ENCODE measurements at places on chromosomes 2 and 18.

DNA sequence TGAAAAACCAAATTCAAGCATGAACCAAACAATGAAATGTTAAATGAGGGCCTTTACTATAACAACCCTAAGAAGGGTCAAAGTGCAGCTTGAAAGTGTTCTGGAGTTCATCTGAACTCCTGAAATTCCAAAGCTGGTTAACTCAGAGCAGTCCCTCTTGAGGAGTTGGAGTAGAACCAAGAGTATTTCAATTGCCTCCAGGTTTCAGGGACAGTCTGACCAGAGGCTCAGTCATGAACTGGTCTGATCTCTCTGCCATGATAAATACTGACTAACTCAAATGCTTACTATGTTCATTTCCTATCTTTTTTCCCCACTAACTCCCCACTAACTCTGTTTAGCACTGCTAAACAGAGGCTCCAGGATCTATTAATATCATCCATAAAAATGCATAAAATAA, 2.7 kb downstream of the STARD7 start:
- DNase-seq: no peak

GRCh38 chr2:119483395-119483753, 40.9 kb downstream of the SCTR start:
- no peak for DNase-seq

DNA sequence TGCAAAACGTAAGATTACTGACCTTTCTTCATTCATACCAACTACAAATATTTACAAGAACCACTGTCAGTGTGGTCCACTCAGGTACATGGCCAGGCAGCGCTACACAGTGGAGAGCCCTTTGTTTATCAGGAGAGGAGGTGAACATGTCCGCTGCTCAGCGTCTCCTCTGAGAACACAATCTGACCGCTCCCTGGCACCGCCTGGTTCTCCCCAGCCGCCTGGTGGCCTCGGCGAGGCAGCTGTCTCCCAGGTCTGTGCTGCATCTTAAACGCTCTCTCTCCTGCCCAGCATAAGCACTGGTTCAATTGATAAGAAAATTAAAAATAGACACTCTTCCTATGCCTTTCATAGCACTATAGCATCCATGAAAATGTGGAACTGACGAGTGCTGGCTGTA, 146.8 kb upstream of the PXDN start:
- DNase-seq: no peak

DNA sequence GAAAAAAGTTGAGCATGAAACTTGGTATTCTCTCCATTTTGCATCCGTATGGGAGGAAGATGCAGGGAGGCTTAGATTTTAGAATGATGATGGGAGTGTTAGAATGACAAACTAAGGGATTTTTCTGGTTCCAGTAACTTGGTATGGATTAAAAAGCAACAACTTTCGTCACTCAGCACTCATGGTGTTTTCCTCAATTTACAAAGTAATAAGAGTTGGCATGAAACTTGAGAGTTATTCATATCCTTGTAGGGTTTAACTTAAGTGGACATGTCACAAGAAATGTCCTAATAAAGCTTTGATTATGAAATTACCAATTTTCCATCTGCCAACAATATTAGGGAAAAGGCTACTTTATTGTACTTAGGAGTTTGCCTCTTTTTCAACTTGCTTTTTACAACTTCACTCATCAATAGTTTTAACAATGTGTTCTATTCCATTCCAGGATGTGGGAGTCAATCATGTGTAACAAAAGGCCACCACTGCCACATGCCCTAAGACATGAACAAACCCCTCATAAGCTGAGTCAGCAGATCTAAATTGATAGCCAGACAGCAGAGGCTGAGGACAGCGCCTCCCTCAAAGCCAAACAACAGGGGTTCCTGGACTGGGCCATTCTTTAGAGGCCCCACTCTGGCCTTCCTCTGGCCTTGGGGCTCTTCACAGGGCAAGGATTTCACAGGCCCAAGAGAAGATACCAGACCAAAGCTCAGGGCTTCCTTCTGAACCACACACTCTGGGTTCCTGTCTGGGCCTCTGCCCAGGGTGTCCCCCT, 265.8 kb downstream of the TNS1 start:
- no peak for DNase-seq

DNA sequence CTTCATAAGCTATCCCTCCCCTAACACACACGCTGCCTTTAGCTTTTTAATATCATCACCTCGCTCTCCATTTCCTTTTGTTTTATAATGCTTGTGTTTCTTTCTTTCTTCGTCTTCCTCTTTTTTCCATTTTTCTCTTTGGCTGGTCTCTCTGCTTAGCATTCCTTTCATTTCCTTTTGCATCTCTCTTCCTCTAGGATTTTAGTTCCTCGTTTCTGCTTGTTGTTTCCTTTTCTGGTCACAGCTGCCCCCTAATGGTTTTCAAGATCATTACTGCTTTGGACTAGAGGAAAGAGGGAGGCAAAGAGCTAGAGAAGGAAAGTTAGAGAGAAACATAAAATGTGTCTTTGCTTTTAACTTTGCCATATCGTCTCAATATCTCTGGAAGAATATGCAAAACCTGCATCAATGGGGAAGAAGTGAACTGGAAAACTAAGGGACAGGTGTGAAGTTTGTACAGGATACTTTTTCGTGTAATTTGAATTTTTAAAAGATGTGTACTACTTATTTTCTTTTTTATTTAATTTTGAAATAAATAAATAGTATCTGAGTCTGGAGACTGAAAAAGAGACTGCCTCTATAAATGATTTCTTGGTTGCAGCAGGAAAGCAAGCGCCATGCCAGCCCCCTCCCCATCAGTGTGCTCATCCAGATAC, 6.3 kb upstream of the NRP2 start:
- no peak for DNase-seq

DNA sequence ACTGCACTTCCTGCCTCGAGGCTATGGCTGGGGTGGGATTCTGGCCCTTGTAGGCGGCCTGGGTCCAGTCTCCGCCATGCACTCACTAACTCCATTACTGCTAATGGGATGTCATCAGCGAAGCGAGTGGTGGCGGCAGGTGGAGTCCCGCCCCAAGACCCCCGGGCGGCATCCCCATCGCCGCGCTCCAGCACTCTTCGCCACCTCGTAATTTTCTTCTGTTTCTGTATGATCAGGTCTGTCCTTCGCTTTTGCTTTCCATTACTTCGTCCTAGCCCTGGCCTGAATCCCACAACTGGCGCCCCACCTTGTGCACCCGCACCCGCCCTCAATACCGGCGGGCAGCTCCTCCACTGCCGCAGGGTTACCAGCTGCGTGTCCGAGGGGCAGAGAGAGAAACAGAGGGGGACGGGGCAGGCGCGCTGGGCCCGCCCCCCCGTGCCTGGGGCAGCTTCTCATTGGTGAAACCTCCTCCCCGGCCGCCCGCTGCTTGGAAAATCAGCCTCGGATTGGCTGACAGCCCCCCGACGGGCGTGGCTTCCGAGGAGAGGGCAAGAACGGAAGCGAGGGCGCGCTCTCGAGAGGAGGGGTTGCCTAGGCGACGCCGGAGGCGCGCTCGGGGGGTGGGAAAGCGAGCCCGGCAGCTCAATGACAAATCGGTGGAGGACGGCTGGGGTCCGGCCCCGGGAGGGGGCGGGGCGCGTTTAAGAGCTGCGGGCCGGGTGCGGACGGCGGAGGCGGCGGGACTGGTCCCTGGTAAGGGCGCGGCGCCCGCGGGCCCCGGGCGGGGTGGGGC, at the start of gene RALB:
Gene RALB, plus strand, starts transcription at position 628 of the 796 bp plus-strand sequence. CDS start 25,813 bp downstream, outside the sequence.
- peak; percentile 99 for DNase-seq

DNA sequence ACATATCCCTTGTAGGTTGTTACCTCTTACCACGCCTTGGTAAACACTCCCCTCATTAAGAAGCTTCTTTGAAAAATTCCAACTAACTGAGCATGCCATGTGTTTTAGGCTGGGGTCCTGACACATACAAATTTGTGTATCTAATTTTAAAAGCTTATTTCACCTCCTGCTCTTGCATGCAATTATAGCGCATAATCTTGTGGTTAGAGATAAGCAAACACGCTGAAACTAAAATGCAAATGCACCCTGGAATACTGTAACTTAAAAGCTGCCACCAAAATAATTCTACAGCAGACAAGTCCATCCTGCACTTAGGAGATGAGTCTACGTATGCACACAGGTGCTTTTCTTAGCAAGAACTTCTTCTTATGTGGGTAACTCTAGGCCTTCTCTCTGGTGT, 990.2 kb downstream of the TSN start:
- DNase-seq: no peak

- no peak for DNase-seq
Observed at GRCh38 chr2:55087936-55088335, 37.7 kb upstream of the RTN4 start.

- DNase-seq: no peak
Observed at GRCh38 chr2:127614246-127614645, 31.7 kb upstream of the GPR17 start.

- peak; percentile 66 for DNase-seq
Observed at GRCh38 chr2:150625303-150625702, 137.8 kb upstream of the RND3 start.

DNA sequence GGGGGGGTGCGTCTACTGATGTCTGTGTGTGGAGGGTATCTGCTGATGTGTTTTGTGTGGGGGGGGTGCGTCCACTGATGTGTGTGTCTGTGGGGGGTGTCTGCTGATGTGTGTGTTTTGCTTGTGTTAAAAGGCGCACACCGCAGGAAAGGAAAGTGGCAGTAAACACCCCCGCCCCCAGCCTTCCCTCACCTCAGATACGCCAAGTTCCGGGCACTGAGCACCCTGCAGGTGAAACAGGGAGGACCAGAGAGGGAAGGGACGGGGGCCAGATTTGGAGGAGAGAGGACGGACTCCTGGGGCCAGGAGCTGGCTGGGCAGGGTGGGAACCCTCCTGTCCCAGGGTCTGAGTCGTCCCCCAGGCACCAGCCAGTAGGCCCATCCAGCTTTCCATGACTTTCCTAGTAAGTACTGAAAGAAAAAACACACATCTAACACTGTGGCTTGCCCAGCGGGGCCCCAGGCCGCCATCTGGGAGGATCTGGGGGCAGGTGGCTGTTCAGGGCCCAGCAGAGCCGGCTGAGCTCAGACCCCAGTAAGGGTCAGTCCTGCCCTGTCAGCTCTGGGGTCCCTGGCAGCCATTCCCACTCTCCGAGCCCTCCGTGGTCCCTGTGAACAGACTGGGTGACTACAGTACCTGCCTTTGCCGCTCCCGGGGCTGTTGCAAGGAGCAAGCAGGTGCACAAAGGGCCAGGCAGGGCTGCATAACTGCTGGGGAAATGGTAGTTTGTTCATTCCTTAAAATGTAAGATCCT, 126.9 kb downstream of the NFATC1 start:
- no peak for DNase-seq

DNA sequence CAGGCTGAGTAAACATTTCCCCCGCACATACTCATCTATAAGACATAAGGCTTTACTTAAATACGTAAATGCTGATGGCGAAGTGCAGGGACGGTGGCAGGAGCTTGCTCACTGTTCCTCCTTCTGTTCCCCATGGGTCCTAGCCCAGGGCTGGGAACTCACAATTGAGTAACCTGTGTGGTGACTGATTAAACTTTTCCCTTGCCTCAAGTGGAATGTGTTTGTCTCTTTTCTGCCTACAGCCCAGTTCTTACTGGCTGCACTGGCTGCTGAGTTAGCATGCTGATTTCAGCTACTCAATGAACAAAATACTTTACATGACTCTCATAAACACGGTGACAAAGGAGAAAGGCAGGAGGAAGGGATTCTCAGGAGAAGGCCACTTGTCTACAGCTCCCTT, 87.3 kb downstream of the MARCO start:
- no peak for DNase-seq

GRCh38 chr18:79580498-79581171, 99.0 kb upstream of the CTDP1 start:
- DNase-seq: no peak

DNA sequence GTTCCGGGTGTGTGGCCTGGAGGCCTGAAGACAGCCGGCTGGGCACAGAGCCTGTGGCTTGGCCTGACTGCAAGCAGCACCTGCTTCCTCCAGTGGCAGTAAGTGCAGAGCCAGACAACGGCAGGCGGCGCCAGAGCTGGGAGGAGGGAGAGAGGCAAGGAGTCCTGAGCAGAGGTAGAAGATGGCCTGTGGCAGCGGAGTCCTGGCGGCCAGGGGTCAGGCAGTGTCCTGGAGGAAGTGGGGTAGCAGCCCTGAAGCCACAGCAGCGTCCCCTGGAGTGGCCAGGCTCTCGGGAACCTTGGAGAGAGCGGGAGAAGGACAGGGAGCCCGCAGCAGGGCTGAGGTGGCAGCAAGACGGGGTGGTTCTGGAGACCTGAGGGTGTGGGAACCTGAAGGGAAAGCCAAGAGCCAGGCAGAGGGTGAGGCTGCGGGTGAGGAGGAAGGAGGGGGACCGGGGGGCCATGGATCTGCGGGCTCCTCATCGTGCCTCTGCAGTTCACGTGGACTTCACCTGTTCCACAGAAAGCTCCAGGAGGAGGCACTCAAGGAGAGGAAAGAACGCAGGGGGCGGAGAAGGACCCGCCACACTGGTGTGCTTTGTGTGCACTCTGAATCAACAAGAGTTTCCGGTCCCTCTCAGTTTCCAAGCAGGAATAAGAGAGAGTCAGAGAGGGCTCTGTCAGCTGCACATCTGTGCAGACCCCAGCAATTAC, 85.9 kb downstream of the USP40 start:
- DNase-seq: peak; percentile 53

- peak; percentile 46 for DNase-seq
Observed at GRCh38 chr2:99850084-99850710, 292.2 kb downstream of the AFF3 start.

GRCh38 chr2:157528963-157529751, 85.3 kb upstream of the CYTIP start:
- DNase-seq: no peak

- DNase-seq: peak; percentile 46
Observed at GRCh38 chr2:47558116-47558767, 155.3 kb downstream of the MSH2 start.

DNA sequence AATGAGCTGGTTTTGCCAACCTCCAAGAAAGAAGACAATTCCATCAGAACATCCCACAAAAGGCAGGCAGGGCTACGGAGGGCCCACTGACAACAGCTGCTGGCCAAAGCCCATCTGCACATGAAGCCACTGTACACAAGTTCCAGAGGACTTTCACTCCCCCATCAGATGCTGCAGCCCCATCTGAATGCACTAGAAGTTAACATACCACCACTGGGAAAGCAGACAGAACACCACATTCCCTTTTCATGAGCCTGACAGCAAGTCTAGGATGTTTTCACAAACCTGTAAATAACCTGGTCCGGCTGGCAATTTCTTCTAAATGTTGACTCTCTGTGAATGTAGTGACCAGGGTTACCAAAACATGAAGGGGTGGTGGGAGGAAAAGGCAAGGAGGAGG, 41.5 kb downstream of the CCBE1 start:
- DNase-seq: no peak

DNA sequence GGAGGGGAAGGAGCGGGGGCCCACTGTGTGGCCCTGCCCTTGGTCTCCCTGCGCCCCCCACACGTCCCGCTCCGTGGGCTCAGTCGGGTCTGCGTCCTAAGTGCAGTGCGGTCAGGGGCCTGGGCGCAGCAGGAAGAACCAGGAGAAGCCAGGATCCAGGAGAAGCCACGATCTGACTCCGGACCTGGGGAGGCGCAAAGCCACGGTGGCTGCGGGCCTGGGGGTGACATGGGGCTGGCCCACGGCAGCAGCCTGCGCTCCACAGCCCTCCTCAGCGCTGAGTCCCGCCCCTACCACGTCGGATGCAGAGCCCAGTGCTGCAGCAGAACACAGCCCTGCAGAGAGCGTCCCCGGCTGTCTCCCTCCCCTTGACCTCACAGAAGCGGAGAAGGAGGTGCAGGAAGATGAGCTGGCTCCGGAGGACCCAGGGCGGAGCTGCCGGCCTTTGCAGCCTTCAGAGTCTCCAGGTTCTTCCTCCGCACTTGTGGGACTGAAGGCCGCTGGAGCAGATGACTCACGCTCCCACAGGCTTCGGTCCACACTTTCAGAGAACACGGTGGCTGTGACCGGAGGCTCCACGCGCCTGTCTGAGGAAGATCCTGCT, 589.2 kb upstream of the SALL3 start:
- DNase-seq: peak; percentile 48
